NCI-H748 treated with DMSO at 0.1 percent for 48 hours (cell line): ENCODE measurements at places on chromosomes 16 and 17.

- no peak for DNase-seq
Measured at GRCh38 chr16:85798901-85799496, 345 bp downstream of the EMC8 start.

- no peak for DNase-seq
Measured at GRCh38 chr17:59437791-59438281, 106.4 kb downstream of the YPEL2 start.

DNA sequence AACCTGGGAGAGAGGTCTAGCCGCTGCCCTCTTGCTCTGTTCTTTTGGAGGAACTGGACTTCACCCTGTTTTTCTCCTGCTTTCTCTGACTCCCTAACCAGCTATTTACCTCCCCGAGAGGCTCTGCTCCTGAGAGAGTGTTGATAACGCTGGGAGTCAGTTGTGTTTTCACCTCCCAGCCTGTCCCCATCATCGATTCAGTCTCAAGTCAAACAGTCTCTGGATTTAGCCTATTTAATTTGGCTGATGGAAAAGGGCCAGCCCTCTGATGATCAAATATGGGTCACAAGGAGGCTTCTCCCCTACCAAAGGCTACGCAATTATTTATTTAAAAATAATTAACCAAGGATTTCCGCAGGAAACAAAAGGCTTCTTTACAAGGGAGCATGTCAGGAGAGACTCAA, 31.8 kb downstream of the HNF1B start:
- no peak for DNase-seq

GRCh38 chr17:57289130-57289529, 32.8 kb downstream of the MSI2 start:
- DNase-seq, result no peak

GRCh38 chr17:80424261-80424660, 9.3 kb downstream of the ENDOV start:
- DNase-seq, result no peak

DNA sequence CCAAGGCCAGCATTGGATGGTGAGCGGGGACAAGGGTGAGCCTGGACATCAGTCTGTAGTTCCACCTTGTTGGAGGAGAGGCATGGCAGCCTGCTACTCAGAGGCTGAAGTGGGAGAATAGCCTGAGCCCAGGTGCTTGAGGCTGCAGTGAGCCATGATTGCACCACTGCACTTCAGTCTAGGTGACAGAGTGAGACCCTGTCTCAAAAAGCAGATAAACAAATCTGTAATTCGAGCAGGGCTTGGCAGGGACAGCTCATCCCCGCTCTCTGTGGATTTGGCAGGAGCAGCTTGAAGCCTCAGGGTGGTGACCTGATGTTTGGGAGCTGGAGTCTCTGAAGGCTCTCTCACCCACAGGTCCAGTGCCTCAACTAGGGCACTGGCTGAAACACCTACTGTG, 38.6 kb upstream of the ZCCHC14 start:
- DNase-seq, result no peak

DNA sequence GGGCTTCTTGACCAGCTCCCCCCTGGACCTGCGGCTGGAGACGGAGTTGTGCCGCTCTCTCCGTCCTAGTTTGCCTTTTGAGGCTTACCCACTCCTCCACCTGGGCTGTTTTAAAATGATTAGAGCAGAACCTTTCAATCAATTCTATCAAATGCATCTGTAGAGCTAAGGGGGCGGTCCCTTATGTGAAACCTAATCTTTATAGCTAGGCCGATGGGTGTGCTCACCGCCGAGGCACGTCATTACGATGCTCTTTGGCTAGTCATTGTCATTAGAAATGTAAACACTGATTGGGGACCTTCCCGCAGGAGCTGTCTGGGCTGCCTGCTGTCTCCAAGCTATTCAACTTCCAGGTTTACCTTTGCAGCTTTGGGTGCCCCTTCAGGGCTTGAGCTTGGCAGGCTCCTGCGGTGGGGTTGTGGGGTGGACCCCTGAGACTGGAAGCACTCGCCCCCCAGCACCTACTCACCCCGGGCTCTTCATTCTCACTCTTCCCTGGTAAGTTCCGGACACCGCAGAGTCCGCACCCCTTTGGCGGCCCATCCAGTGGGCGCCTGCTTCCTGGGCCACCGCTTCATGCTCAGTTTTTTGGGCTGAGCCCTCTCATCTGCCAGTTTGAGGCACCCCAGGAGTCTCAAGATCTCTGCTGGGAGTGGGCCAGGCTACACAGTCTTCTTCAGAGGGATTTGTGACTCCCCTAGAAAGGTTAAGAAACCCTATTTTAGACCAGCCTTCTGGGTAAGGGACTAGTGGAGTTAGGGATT, 20.9 kb upstream of the IL17C start:
- peak; percentile 29 for DNase-seq

DNA sequence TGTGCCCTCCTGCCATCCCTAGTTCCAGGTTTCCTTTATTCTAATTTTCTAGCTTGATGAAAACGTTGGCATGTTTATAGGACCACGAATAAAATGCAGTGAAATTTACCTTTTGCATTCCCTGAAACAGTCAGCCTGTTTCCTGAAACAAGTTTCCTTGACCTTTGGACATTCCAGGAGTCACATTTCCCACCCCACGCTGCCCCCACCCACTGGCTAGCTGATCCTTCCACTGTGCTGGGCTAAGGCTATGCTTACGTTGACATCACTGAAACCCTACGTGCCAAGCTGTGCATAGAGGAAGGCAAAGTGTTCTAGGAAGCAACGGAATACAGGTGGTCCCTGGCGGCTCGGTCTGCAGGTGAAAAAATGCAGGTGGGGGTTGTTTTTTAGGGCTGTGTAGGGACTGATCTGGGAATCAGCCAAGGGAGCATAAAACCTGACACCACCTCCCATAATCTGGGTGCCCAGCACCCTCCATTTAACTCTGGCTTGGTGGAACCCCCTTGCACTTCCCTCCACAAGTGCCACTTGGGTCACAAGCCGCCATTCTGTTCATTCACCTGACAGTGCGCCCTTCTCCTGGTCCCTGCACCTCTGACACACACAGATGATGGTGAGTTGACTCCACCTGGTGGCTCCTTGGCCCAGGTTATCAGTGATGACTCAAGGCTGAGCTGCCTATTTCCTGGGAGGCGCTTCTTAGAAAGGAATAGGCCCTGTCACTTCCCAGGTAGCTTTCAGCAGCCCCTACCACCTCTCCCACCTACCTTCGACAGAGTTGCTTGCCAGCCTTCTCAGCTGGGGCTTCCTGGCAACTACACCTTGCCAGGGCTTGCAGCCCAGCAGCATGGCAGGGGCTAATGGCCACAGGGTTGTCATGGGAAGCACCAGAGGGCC, 83.7 kb downstream of the N4BP1 start:
- no peak for DNase-seq

DNA sequence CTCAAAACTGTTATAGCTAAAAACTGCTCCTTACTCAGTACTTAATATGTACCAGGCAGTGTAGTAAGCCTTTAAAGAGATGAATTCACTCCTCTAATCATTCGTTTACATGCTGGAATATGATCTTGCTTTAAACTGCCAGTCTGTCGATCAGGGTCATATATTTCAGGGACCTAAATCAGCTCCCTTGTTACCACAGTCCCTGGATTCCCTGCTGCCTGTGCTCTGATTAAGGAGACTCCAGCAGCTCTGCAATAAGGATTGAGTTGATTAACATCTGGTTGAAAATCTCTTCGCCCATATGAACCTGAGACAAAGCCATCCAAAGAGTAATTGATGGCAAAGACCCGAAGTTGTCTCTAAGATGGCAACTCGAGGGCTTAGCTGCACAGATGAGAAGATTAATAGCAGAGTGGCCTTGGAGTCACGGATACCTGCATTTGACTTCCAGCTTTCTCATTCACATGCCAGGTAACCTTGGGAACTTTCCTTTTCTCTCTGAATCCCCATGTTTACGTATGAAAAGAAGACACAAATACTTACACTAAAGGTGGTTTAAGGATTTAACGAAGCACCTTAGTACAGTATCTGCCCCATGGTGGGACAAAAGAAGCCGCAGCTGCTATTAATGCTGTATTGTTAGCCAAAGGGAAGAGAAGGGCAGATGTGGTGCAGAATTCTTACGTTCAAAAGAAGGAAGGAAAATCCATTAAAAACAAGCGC, 68.2 kb downstream of the VAT1L start:
- no peak for DNase-seq

- no peak for DNase-seq
Measured at GRCh38 chr17:63967953-63968352, 4.8 kb downstream of the SCN4A start.

DNA sequence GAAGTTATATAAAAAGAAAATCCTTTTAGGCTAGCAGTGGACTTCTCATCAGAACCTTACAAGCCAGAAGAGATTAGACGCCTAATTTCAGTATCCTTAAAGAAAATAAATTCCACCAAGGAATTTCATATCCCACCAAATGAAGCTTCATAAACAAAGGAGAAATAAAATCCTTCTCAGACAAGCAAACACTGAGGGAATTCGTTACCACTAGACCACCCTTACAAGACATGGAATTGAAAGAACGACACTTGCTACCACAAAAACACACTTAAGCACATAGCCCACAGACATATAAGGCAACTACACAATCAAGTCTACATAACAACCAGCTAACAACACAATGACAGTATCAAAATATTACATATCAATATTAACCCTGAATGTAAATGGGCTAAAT, 299.2 kb downstream of the TOX3 start:
- DNase-seq, result no peak

DNA sequence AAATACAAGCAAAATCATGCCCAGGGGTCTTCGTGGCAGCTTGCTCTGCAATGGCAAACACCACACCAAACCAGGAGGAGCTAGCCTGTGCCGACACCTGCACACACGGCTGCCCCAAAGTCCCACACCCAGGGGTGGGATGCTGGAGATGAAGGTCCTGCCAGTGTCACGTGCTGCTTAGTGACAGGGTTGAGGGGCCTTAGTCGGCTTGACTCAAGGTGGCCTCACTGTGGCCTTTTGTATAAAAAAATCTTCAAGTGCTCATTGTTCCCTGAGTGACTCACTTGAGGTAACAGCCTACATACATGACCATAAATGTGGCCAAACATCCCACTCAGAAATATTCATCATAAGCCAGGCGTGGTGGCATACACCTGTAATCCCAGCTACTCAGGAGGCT, 7.3 kb downstream of the TRIM65 start:
- DNase-seq, result no peak

DNA sequence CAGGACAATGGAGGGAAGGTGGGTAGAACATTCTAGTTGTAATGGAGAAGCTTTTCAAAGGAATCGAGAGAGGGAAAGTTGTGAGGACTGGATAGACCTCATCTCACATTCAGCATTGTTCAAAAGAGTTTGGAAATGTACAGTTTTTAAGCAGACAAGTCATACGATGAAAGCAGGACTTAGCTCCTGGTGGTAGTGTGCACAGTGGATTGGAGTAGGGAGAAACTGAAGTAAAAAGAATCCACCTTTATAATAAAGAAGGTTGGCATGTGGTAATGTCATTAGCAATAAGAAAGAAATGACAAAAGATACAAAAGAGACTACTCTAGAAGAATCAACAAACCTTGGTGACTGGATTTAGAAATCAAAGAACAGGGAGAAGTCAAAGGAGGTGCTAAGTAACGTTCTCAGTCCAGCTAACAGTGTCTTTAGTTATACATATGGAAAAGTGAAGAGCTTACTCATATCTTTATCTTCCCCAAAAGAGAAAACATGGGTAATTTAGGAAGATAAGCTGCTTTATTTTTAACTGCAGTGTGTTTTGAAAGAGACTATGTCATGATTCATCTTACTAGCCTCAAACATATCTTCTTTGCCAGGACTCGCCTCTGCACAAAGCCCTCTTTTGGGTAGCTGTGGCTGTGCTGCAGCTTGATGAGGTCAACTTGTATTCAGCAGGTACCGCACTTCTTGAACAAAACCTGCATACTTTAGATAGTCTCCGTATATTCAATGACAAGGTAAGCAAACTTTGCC, 18.7 kb upstream of the EVI2A start:
- no peak for DNase-seq

DNA sequence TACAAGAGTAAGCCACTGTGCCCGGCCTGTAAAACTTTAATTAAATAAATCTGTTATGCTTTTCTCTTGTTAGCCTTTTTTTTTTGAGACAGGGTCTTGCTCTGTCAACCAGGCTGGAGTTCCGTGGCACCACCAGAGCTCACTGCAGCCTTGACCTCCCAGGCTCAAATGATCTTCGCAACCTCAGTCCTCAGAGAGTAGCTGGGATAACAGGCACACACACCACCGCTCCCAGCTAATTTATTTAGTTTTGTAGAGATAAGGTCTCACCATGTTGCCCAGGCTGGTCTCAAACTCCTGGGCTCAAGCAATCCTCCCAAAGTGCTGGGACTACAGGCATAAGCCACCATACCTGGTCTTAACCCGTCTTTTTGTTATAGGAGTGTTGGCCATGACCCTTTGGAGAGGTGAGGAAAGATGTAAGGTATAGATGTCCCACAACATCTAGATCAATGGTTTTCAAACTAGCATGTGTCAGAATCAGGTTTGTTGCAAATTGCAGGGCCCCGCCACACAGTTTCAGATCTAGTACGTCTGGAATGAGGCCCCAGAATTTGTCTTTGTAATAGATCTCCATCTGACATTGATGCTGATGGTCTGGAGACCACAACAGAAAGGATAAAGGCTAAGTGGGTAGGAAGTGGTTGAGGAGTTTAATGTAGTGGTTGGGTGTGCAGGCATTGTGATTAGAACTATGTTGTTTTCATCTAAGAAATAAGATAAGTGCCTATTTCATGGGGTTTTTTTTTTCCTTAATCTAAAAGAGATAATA, 4.3 kb upstream of the GGA2 start:
- no peak for DNase-seq

DNA sequence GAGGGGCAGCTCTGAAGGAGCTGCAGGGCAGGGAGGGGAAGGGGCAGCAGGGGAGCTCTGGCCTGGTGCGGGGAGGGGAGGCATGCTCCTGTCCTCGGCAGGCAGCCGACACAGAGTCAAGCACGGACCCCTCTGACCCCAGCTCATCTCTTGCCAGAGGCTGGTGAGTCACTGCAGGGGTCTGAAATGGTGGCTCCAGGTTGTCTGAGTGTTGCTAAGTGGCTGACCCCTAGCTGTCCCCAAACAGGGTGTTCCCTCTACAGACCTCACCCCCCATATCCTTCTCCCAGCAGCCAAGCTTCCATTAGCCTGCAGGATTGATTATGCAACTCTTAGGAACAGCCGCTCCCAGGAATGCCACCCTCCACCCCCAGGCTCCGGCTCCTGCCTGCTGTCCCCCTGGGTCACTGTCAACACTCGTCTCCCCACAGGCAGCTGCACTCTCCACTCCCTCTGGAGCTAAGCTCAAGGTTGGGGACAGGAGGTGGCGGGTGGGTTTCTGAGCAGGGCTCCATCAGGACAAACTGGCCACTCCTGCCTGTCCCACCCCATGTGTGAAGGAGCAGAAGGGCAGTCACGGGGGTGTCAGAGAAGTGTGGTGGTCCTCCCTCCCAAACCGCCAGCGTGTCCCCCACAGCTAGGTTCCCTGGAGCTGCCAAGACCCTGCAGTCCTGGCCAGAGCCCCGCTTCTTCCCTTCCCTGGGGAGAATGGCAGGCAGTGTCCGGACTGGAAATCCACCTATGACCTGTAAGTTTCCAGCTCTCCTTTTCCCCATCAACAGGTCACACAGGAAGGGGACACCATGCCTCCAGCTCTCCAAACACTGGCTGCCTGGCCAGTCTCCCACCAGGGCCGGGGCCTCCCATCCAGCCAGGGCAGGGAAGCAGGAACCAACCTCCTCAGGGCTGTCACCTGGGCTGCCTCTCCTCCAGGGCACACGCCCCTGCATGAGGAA, 1.0 kb downstream of the MYLK3 start:
- no peak for DNase-seq

- no peak for DNase-seq
Measured at GRCh38 chr16:56936491-56936890, 4.5 kb downstream of the HERPUD1 start.

- no peak for DNase-seq
Measured at GRCh38 chr17:12683299-12683698, 17.6 kb downstream of the MYOCD start.

GRCh38 chr17:61124562-61124961, 275.1 kb upstream of the TBX2 start:
- DNase-seq, result no peak
